Stimulated activated CD8-positive, alpha-beta memory T cell treated with anti-CD3 and anti-CD28 coated beads, Interleukin-15, amount 100 ng/mL, for 1 hour (primary cell): ENCODE measurements at places on chromosomes 11 and 22.

DNA sequence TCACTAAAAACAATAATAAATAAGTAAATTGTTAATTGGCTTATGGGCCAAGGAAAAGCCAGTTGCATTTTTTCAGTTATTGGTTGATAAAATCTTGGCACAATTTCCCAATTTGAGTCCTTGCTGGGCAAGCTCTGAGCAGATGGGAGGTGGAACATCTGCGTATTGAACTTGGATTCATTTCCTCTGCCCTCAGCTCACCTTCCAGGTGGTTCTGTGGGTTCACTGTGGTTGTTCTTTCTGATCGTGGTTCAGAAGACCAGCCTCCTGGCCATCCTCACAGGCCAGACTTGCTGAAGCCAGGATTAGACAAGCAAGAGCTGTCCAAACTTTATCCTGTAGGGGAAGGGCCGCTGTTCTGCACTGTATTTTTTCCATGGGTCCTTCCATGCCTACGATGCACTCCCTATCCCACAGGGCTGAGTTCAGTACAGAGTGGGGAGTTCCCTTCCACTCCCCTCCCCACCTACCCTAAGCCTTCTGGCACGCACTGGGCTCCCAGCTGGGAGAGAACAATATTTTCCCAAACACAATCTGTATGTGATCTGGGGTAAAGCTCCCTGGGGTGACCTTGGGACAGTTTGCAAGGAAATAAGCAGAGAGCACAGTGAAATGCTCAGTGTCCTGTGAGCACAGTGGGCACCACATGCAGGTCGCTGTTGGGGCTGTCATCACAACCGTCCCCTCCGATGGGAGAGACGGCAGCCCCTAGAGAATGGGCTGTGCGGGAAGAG, 43.5 kb upstream of the TP53I11 start:
- DNase-seq: no peak

- no peak for DNase-seq
Observed at GRCh38 chr11:79973721-79974617, 533.1 kb upstream of the TENM4 start.

DNA sequence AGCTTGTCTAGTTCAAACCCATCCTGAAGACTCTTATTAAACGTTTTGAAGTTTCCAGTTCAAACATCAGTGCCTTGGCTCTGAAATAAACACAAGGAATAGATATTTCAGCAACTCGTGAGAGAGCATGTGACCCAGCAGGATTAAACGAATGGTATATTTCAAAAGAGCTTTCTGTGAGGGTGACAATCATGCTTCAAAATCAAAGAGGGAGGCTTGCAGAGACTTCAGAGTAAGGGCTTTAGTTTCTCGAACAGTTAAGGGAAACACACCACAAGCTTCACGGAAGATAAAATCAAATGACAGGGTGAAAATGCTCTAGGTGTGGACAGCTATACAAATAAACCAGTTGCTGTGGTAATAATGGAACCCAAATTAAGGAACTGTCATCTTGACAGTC, 1.4 kb downstream of the HPS4 start:
- no peak for DNase-seq

GRCh38 chr11:114080219-114080618, 20.7 kb downstream of the ZBTB16 start:
- DNase-seq: no peak

DNA sequence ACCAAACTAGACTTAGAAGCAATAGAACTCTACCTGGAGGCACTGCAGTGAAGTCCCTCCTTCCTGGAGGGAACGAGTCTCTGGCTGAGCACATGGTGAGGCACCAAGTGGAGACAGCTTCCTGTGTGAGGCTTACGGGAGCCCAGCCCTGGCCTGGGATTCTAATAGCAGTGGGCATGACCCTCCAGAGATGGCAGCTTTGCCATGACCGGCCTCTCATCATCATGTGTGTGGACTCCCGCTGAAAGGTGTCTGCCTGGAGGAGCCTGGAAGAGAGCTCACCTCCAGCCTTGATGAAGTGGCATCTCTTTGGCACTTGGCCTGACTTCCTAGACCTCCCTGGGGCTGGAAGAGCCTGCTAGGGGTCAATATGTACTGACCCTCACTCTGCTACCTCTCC, 8.0 kb downstream of the DGAT2 start:
- no peak for DNase-seq

DNA sequence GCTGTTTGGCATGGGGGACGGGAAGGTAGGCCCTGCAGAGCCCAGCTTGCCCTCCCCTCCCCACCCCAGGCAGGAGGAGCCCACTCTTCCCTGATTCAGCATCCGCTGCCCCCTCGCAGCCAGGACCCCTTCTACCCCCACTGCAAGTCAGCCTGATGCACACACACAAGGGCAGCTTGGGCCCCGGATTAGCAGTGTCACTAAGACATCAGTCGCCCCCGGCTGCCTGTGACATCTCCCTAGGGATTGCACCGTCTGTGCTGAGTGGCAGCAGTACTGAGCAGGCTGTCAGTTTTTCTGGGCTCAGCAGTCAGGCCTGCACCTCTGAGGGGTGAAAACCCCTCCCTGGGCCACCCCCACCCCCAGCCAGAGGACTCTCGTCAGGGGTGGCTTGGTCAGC, 30.4 kb upstream of the SYT7 start:
- no peak for DNase-seq

- DNase-seq: no peak
Observed at GRCh38 chr22:44363013-44363979, 50.5 kb upstream of the SHISAL1 start.

GRCh38 chr22:47446331-47446730, 683.9 kb downstream of the TBC1D22A start:
- DNase-seq: no peak
